Colonic mucosa (tissue), 4 donors: ENCODE measurements at places on chromosomes 7 and 10.

DNA sequence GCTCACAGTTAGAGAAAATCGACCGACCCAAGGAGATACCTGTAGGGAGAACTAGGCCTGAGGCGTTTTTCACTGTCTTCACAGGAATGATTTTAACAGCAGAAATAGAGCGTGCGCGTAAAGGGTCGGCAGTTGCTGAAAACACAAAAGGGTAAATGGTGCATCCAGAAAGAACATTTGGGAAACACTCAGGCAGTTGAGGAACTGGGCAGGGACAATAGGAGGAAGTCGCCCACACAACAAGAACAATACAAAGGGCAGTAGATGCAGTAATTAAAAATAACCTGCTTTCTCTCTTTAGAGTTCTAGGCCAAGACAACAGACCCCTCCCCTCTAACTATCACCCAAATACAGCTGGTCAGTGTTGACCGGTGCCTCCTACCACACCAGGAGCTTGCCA, 126.6 kb downstream of the SORBS1 start:
- no peak for DNase-seq

DNA sequence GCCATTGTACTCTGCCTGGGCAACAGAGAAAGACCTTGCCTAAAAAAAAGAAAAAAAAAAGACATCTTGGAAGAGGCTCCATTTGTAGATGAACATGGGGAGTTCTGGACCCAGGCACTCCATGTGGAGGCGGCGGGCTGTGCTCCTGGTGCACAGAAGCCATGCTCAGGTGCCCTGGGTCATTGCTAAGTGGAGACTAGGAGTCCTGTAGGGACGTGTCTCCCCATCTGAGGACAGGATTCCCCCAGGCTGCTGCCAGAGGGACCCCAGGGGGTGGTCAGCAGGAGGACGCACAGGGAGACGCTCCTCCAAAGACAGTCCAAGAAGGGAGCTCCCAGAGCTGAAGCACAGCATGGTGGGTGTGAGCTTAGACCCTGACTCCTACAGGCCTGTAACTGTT, 34.3 kb downstream of the SBDS start:
- no peak for DNase-seq

DNA sequence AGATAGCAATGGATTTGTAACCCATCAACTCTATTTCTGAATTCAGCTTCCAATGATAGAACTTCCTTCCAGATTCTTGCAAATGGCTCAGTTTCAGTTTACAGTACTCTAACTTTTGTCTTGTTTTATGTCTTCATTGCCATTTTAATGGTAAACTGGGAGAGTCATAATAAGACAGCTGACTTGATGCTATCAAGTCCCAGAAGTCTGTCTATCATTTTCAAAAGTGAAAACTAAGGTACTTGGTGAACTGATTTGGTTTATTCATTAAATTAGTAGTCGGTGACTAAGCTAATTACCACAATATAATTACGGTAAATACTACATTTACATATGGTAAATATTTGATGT, 25.0 kb downstream of the RTKN2 start:
- DNase-seq, result no peak

DNA sequence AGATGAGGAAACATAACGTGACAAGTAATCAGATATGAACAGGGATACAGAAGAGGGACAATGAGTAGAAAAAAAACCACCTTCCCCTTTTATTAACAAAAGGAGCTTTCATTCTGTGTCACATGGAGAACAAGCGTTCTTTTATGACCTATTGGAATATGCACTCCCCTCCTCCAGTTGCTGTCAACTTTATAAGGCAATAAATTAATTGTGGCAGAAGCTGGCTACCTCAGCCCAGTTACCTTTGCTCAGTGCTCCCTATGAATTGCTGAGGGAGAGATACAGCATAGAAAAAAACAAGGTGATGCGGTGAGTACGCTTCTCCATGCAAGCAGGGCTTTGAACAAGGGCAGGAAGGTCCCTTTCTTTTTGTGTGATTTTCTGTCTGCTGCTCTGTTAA, at the start of gene MGAM2:
Gene MGAM2, plus strand, starts transcription at position 220 of the 400 bp plus-strand sequence. CDS start 5,156 bp downstream, outside the sequence.
- DNase-seq, result peak; percentile 46
